Lung microvascular endothelial cell (primary cell): ENCODE measurements at places on chromosomes 3 and 15.

DNA sequence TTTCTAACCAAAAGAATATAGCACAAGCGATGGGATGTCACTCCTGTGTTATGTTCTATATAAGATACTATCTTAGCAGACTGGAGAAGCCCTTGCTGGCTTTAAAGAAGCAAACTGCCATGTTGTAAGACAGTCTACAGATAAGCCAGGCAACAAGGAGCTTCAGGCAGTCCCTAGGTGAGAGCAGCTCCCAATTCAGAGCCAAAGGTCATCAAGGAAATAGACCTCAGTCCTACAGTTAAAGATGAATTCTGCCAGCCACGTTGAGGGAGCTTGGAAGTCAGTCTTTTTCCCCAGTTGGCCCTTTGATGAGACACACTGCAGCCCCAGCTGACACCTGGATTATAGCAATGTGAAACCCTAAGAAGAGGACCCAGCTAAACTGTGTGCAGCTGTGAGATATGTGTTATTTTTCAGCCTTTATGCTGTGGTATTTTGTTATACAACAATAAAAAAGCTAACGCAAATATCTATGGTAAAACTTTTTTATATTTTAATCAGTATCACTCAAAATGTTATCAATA is 102.5 kb upstream of the AKAP13 start:
- no peak for DNase-seq

DNA sequence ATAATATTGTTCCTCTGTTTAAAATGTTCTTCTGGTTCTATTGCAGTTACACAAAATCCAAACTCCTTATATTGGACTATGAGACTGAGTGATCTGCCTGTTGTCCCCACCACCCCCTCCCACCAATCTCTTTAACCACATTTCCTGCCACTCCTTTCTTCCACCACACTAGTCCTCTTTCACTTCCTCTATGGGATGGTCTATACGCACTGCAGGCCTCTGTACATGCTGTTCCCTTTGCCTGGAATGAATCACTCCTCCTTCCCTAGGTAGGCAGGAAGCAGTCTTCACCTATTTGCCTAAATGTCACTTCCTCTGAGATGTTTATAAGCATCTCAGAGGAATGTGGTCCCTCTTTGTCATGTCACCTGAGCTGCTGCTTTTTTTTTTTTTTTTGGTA is 4.0 kb downstream of the MAP2K1 start:
- DNase-seq: peak; percentile 25

- DNase-seq: no peak
These were observed 79.6 kb upstream of the CCDC54 start for GRCh38 chr3:107297597-107297996.

GRCh38 chr15:91294344-91294743 is 194.3 kb downstream of the SV2B start:
- no peak for DNase-seq

- no peak for DNase-seq
These were observed 1.7 kb upstream of the PCOLCE2 start for GRCh38 chr3:142890592-142890991.

DNA sequence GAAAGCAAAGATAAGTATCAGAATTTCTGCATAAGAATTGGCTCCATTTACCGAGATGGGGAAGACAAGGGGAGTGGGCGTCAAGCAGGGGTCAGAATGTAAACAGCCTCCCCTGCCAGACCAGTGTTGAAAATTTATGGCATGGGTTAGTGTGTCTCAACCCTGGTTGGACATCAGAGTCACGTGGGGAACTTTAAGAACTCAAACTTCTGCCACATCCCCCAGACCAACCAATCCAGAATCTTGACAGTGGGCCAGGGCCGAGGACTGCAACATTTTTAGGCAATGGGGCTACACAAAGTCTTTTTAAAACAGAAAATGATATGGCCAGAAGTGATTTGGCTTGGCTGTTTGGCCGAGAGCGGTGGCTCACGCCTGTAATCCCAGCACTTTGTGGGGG is 14.3 kb upstream of the MASP1 start:
- DNase-seq: no peak

DNA sequence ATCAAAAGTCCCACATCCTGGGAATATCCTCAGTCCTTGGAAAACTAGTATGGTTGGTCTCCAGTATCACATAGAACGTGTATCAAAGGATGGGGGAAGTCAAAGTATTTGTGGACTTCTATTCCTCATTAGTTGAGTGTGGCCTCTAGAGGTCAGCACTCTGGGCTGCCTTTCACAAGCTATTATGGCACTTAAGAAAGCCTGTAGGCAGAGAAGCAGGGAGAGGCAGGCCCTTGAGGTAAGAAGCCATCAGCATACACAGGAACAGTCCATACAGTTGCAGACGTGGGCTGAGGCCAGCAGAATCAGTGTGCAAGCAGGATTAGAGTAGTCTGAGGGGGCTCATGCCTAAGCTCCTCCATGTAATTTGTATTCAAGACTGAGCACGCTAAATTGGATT is 341.7 kb downstream of the CLSTN2 start:
- DNase-seq: peak; percentile 8

- peak; percentile 40 for DNase-seq
These were observed 253.2 kb upstream of the LRTM1 start for GRCh38 chr3:55180936-55181535.

DNA sequence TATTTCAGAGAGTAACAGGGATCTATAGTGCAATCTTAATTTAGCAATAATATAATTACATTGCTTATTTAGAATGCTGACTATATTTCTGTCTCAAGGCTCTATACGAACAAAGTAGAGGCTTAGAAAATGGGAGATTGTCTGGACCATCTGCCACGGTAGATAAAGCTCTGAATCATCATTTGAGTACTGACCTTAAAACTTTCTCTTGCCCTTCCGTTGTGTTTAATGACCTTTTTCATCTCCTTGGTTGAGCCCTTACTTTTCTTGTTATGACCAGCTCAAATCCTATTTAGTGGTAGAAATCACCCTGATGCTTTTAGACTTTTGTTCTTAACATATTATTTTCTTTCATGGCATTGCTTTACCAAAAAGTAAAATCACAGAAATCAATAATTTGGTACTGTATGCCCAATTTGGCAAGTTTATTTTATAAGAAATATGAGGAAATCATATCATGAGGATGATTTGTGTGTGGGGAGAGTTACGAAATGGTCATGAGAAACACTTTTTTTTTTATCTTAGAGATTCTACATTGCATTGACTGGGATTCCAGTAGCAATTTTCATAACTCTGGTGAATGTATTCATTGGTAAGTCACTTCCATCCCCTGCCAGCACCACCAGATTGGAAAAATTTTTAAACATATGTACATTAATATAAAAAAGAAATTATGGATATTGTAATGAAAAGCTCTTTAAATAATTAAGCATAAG is 11.0 kb downstream of the NDUFB5 start:
- no peak for DNase-seq

DNA sequence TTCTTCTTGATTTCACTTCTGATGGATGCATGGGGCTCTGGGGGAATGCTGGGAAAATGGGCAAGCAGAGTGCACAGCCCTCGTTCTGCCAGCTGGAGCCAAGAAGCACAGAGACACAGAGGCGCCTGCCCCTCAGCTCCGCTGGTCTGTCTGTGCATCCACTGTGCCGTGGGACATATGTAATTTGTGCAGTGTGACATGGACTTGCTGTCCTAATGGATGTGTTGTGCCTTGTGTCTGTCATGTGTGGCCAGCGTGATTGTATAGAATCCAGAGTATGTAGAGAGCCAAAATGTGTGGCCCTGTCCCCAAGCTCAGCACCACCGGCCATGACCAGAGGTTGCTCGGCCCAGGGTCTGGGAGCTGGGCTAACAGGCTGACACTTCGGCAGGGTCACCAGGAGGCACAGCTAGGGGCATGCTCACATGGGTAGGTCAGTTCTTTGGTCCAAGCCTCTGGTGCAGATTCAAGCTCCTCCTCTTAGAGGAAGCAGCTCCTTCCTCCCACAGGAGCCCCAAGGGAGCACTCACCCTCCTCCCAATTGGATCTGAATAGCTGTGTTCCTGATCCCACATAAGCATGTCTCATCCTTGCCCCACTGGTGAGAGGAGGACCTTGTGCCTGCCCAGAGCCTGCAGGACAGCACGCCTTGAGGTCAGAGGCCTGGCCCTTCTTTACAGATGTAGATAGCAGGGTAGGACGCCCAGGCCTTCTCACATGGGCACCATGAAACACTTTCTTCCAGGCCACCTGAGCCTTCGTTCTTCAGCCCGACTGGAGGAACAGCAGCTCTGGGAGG is 100.8 kb upstream of the ABHD17C start:
- no peak for DNase-seq

DNA sequence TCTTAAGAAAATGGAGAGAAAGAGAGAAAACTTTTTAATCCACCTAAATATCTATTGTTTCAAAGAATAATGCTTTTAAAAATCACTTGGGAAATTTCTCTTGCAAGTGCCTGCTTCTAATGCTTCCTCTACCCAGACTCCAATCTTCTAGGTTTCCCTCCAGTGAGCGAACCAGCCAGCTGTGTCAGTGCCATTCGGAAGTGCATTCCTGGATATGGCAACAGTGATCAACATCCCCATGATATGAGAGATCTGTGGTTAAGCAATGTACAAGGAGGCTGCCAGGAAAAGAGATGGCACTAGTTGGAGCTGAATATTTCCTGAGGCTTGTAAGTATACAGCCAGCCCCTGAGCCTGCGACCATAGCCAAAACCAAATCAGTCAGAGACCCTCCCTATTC is 53.3 kb upstream of the KCNMB2 start:
- DNase-seq: no peak

- peak; percentile 33 for DNase-seq
These were observed 60.2 kb upstream of the ACP3 start for GRCh38 chr3:132256989-132257388.

GRCh38 chr3:170038434-170039110 is 777 bp downstream of the GPR160 start:
- DNase-seq: no peak

- DNase-seq: no peak
These were observed 67.9 kb upstream of the UNC13C start for GRCh38 chr15:53910236-53910849.

DNA sequence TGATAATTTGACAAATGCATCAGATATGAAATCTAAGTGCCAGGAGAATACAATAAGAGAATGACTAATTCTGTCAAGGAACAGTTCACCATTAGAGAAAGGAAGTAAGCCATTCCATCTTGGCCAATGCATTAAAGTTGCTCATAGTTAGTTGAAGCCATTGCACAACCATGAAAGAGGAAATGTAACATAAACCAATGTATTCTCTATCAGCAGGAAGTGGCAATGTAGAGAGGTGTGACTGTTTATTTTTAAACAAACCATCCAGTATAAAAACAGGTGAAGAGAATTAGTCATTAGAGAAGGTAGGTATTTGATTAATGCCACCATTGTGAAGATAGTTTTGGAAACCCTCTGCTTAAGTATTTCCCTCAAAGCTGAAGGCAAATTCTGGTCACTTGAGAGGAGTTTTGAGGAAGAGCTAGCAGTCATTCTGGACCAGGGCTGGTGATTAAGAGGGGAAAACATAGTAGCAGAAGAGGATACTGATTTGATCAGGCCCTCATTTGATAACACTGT is 10.7 kb upstream of the ANXA2 start:
- DNase-seq: peak; percentile 88

- no peak for DNase-seq
These were observed 3.5 kb downstream of the TBC1D23 start for GRCh38 chr3:100264242-100264641.

DNA sequence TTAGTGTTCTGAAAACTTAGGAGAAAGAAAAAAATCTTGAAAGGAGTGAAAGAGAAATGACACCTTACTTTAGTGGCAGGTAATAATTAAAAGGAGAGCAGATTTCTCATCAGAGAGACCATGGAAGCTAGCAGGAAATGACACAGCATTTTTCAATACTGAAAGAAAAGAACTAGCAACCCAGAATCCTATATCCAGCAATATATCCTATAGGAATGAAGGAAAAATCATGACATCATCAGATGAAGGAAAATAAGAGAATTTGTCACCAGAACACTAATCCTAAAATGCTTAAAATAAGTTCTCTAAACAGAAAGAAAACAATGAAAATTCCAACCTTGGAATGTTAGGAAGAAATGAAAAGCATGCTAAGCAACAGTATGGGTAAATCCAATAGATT is 39.8 kb upstream of the MDFIC2 start:
- no peak for DNase-seq

DNA sequence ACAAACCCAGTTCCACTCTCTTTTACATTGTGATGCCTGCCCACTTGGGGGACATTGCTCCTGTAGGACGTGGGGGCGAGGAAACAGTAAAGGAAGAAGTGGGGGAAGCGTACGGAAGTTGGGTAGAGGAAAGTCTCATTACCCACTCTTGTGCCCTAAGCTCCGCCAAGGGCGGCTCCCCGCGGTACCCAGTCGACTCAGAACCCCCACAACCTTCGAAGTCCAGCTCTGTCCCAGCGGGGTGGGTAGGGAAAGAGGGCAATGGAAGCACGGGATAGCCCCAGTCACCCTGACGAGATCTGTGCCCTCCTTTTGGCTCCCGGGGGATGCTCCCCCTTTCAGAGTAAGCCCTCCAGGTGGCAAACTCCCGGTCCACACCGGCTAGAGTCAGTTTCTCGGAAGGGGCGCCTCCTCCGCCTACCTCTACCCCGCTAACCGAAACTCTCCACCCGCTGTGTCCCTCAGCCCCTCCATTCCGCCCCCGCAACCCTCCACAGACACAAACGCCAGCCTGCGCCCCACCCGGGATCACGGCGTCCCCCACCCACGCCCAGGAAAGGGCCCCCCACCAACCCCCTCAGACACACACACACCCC is 527 bp downstream of the CSNK1G1 start:
- DNase-seq: peak; percentile 24

GRCh38 chr3:115357456-115357855 is 210.4 kb upstream of the ZBTB20 start:
- no peak for DNase-seq

- peak; percentile 65 for DNase-seq
These were observed 48.3 kb upstream of the MUC13 start for GRCh38 chr3:124982855-124983254.

DNA sequence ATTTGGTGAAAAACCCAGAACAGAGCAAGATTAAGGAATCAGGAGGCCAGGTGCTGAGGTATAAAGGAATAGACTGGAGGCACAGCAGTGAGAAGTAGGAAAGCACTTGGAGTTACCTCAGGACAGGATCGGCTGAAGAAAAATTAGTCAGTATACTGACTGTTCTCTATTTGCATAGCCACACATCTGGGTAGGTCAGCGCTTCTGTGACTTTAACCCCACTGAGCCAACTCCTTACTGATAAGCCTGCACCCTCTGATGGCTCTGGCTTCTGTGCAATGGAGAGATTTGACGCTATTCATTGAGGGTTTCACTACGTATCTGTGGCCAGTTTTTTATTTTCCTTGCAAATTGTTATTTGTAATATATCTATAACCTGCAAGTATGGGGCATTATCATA is 22.3 kb downstream of the MECOM start:
- no peak for DNase-seq

DNA sequence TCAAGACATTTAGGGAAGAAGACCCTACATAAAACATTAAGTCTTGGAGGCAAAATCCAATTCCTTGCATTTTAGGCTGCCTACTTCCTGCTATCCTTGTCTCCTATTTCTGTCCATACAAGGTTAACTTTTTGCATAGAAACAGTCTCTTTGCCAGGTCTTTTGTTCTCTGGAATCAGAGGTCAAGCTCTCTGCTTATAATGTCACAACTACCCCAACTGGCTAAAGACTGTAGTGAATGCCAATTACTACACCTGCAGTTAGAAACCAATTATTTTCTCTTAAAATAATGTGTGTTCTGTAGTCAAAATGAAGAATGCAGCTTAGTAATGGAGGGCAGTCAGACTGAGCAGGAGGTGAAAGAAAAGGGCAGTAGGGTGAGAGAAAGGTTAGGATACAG is 856.2 kb downstream of the TUSC7 start:
- DNase-seq: no peak

GRCh38 chr3:129358177-129358771 is 70.2 kb downstream of the EFCAB12 start:
- DNase-seq: peak; percentile 23

GRCh38 chr15:28191832-28192231 is 92.7 kb upstream of the OCA2 start:
- no peak for DNase-seq
